Activated CD8-positive, alpha-beta memory T cell treated with anti-CD3 and anti-CD28 coated beads, Interleukin-2, amount 50 U/mL, for 48 hours (primary cell): ENCODE measurements at places on chromosomes 5 and 9.

GRCh38 chr9:36035006-36035405 lies 1.7 kb upstream of the RECK start:
- no peak for DNase-seq

GRCh38 chr9:12629067-12629466 lies 64.1 kb upstream of the TYRP1 start:
- DNase-seq: no peak

DNA sequence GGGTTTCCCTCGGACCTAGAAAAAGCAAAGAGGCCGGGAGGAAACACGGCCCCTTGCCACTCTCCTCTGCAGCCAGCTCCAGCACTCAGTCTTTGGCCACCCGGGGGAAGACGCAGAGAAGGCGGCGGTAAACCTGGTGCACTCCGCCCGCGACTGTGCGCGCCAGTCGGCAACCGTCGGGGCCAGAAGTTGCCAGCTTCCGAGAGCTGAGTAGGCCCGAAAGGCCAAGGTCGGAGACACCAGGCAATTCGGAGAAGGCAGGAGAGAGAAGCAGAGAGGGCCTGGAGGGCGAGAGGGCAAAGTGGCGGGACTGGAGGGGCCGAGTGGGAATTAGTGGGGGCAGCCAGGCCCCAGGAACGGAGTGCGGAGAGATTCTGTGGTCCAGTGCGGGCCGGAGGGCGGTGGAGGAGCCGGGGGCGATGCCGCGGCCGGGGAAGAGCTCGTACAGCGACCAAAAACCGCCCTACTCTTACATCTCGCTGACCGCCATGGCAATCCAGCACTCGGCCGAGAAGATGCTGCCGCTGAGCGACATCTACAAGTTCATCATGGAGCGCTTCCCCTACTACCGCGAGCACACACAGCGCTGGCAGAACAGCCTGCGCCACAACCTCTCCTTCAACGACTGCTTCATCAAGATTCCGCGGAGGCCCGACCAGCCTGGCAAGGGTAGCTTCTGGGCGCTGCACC lies at the start of gene FOXB2:
TSS of gene FOXB2 (plus strand) at position 420 of the 690 bp plus-strand sequence. CDS start at position 420, 0 bp downstream.
- DNase-seq: peak; percentile 65

GRCh38 chr9:83013867-83014605 lies 48.9 kb downstream of the RASEF start:
- DNase-seq: no peak

DNA sequence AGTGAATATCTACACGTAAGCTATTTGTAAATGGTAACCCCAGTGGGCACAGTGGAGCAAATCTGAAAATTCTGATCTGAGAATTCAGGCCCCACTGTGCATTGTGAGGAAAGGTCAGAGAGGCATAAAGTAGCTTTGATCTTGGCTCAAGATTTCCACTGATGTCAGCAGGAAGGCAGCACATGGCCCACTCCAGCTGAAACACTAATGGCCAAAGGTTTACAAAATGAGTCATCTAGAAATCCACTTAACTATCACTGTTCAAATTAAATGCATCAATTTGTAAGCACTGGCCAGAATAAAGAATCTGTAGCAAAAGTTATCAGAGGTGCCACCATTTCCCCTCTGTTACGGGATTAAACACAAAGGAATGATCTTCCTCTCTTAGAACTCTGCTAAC lies 191.6 kb downstream of the C9orf152 start:
- no peak for DNase-seq

- no peak for DNase-seq
These were observed 141.6 kb downstream of the SLC25A46 start for GRCh38 chr5:110880413-110880812.

DNA sequence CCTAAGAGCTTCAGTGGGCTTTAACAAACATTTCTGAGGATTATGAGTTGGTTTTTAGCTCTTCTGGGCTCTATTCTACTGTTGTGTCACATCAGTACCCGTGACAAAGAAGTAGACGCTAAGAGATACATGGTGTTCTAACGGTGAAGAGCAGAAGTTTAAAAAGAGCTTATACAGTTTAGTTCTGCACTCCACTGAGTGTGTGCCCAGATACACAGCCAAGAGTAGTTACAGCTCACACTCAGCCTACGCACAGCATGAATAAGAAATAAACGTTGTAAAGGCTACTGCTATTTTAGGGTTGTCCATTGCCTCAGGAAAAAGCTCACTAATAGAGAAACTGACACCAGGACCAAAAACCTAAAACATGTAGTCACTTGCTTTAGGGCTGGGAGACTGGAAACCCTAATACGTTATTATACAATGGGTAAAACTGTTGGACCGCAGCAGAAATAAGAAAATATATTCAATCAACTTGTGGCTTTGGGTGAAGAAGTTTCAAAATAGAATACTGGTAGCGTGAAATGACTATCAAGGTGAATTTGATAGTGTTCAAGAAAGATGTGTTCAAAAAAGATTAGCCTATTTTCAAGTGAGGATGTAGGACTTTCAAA lies 34.7 kb downstream of the PSIP1 start:
- no peak for DNase-seq

DNA sequence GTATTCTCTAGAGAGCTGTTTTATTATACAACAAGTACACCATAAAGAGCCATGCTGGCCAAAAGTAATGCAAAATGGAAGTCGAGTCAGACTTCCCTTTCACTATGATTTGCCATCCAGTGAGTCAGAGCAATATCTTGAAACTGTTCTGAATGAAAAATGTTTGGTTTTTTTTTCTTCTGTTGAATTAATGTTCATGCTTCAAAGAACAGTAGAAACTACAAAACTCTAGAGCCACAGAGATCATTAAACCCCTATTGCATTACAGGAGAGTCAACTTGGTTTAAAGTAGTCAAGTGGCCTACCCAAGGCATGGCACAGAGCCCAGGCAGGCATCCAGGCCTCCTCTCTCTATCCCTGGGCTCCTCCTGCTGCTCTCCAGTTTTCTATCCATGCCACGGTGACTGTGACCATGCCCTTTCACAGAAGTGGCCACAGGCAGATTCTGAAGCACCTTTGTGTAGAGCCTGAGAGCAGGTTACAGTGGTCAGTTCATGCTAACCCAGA lies 358.9 kb downstream of the DEPDC1B start:
- no peak for DNase-seq

- peak; percentile 82 for DNase-seq
These were observed 194 bp upstream of the RXFP3 start for GRCh38 chr5:33936004-33936380.

DNA sequence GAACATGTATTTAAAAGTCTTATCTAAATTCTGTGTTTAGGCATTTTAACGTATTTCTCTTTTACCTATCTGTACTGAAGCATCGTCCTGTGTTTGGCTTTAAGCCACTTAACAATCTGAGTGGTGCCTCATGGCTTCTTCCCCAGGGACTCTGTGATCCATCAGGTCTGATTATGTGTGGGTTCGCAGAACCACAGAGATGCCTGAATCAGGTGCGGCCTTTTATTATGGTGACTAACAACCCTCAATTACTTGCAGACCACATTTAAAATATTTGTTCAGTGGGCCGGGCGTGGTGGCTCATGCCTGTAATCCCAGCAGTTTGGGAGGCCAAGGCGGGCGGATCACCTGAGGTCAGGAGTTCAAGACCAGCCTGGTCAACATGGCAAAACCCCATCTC lies 39.6 kb upstream of the SAP30L start:
- no peak for DNase-seq

DNA sequence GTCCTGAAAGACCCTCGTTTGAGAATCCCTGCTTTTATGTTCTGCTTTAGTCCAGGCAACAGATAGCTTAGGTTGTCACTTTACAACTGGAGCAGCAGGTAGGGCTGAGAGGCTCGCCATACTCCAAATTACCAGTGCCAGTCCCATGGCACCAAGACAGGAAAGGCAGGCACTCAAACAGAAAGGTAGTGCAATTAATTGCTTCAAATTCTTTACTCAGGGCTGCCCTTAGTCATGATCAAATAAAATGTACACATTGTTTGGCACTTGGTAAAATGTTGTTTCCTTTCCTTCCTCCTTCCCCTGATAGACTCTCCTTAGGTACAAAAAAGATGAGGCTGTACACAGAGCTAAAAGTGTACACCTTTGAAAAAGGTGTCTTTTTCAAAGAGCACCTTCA lies 115.8 kb upstream of the CCDC152 start:
- DNase-seq: no peak

- no peak for DNase-seq
These were observed 134.5 kb downstream of the FRMD3 start for GRCh38 chr9:83403527-83404238.

DNA sequence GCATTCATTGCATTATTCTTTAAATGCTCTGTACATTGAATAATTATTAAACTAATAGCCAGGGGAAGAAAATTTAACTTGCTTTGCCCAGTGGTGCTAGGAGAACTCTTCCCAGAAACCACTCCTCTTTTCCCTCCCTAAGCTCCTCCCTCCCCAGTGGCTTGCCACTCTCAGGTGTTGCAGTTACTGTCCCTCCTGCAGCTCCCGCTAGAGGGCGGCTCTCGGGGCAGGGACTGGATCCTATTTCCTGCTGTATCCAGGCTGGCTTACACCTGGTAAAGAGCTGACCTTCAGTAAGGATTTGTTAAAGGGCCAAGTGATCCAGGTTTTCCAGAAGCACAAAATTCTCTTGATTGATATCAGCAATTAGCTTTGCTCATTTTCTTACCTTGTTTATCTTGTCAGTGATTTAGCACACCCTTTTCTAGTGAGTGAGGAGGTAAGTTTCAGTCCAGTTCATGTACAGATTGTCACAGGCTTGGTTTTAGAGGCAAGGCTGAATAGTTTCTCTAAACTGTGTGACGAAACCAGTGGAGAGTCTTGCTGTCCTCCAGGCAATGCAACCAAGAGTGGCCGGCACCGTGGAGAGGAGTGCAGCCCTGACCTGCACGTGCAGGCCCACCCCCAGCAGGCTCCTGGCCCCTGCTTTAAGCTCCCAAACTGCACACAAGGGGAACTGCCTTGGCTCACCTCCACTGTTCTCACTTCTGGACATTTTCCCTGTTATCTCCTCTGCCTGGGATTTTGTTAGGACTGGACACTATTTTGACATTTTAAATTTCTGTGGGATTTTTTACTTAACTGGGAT lies 423.8 kb downstream of the SPOCK1 start:
- DNase-seq: peak; percentile 54

DNA sequence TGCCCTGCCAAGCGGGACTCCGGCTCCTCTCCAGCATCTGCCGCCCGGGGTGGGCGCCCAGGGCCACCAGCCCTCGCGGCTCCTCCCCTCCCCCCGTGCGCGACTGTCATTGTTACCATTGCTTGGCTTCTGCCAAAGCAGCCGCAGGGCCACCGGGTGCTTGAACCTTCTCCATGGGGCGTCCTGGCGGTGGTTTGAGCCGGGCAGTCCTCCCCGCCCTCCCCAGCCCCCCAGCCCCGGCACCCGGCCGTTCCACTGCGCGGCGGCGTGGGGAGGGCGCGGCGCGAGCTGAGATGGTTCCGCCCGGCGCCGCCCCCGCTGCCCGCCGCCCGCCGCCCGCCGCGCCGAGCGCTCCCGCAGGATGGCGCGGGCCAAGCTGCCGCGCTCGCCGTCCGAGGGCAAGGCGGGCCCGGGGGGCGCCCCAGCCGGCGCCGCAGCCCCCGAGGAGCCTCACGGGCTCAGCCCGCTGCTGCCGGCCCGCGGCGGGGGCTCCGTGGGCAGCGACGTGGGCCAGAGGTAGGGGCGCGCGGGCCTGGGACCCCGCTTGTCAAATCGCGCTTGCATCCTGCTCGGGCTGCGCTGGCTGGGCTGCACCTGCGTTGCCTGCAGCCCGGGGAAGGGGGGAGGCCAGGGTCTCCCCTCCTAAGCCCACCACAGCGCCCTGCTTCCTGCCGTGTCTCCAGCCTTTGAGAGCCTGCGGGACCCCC lies 34.4 kb downstream of the KCNT1 start:
- DNase-seq: no peak

DNA sequence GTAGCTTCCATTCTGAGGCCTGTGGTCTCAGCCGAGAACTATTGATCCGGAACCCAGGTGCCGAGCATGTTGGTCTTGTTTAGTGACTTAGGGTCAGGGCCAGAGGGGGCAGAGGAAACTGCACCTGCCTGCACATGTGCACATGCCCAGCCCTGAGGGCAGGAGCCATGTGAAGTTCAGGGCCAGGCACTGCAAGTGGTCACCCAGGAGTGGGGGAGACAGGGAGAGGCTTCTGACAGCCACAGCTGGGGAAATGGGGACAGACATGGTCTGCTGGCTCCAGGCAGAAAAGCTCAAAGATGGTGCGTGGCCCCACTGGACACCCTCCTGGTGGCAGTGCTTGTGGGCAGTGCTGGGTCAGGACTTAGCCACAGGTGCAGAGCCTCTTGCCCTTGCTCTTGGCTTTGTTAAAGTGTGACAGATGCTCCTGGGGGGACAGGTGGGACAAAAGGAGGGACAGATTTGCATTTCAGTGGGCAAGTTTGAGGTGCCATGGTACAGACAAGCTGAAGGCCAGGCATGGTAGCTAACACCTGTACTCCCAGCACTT lies 134.4 kb downstream of the CACNA1B start:
- no peak for DNase-seq

DNA sequence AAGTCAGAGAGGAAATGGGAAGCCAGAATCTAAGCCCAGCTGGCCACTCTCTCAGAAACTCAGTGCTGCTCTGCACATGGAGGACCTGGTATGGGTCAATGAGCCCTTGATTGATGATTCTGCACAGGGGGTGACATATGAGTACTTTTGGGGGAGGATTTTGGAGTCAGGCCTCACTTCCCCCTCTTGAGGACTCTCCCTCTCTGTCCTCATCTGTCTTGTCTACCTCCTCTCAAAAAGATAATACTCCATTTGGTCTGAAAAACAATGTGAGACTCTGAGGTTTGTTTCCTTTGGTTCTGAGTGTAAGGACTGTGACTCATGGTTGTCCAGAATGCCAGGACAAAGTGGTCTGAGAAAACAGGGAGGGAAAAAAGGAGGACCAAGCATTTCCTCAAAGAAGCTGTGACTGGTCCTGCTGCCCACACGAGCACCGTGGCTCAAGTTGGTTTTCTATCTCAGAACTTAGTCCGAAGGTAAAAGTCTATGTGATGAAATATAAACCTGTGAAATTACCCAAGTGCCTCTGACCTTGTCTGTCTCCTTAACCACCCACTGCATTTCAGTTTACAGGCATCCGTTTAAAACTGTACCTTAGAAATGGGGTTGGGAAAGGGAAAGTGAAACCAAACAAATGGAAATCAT lies 11.1 kb downstream of the TTC39B start:
- no peak for DNase-seq

- DNase-seq: no peak
These were observed 5.5 kb downstream of the DNAJB5 start for GRCh38 chr9:34994900-34995669.

GRCh38 chr5:10151656-10152055 lies 98.0 kb downstream of the ATPSCKMT start:
- DNase-seq: no peak

GRCh38 chr9:114289106-114289505 lies 33.8 kb upstream of the ORM1 start:
- DNase-seq: peak; percentile 8

DNA sequence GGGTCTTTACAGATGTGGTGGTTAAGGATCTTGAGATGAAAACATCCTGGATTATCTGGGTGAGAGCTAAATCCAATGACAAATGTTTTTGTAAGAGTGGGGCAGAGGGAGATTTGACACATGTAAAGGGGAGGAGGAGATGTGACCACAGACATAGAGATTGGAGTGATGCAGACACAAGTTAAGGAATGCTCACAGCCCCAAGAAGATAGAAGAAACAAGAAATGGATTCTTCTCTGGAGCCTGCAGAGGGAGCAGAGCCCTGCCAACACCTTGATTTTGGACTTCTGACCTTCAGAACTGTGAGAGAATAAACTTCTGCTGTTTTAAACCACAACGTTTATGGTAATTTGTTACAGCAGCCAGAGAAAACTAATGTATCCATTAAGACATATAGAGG lies 21.7 kb downstream of the ITGA2 start:
- no peak for DNase-seq

GRCh38 chr9:105007143-105007542 lies 79.2 kb upstream of the ABCA1 start:
- DNase-seq: no peak
